ENCODE measurements at places on chromosomes 6 and 20. TPM values are rescaled to one million over a fixed set of nuclear protein-coding genes. Genes with fewer than 3 reads are reported as not detected.

GRCh38 chr20:31823360-31824124 is 4.4 kb downstream of the MYLK2 start:
- no peak overlapping the region for H3K27ac ChIP-seq
- no peak overlapping the region for H3K4me3 ChIP-seq
- H3K36me3 ChIP-seq: no peaks in the 10 kb centered on the region
- no peaks in the 10 kb centered on the region for H3K27me3 ChIP-seq

- no peaks in the 10 kb centered on the region for H3K36me3 ChIP-seq
- H3K27ac ChIP-seq: no peak overlapping the region
- peaks cover under 1% of the 10 kb centered on the region for H3K27me3 ChIP-seq
- no peaks in the 10 kb centered on the region for H3K4me1 ChIP-seq
- H3K4me3 ChIP-seq: no peak overlapping the region
Observed at GRCh38 chr6:163830641-163831040, 416.1 kb downstream of the QKI start.

- no peak for DNase-seq
- no peaks in the 10 kb centered on the region for H3K36me3 ChIP-seq
- no peak overlapping the region for H3K27ac ChIP-seq
- no peaks in the 10 kb centered on the region for H3K27me3 ChIP-seq
- H3K4me1 ChIP-seq: no peaks in the 10 kb centered on the region
- no peak overlapping the region for H3K4me3 ChIP-seq
Observed at GRCh38 chr6:151692216-151692615, 115.3 kb upstream of the ESR1 start.

- H3K27me3 ChIP-seq: peaks cover 29% of the 10 kb centered on the region
- H3K4me3 ChIP-seq: no peak overlapping the region
- no peak overlapping the region for H3K27ac ChIP-seq
- no peaks in the 10 kb centered on the region for H3K4me1 ChIP-seq
Observed at GRCh38 chr6:6317386-6317785, 3.1 kb downstream of the F13A1 start.

- H3K4me1 ChIP-seq: no peaks in the 10 kb centered on the region
- no peak for DNase-seq
- no peak overlapping the region for H3K27ac ChIP-seq
- H3K27me3 ChIP-seq: no peaks in the 10 kb centered on the region
Observed at GRCh38 chr6:38617856-38618255, 21.9 kb downstream of the BTBD9 start.

GRCh38 chr20:63124092-63124781 is 91.7 kb downstream of the YTHDF1 start:
- no peaks in the 10 kb centered on the region for H3K4me1 ChIP-seq
- DNase-seq: no peak
- H3K27ac ChIP-seq: no peak overlapping the region
- H3K27me3 ChIP-seq: no peaks in the 10 kb centered on the region

DNA sequence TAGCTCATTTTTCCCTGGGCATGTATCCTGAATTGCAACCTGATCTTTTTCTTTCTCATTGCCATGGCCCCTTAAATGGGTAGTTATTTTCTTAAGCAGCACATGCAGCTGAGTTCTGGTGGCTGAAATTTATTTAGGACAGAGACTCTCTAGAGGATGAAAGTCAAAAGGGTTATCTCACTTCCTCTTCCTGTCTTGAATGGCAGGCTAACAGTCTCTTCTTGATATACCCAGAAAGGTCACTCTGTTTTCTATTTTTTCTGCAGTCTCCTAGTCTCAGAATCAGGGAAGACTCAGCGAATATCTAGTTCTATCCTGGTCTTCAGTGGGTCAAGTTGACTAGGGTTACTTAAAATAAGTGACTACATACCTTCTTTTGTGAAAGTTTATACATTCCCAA is 243.3 kb downstream of the EPHA7 start:
- no peaks in the 10 kb centered on the region for H3K4me1 ChIP-seq
- H3K27me3 ChIP-seq: no peaks in the 10 kb centered on the region
- H3K36me3 ChIP-seq: no peaks in the 10 kb centered on the region

GRCh38 chr20:8172191-8172590 is 40.1 kb downstream of the PLCB1 start:
- no peak overlapping the region for H3K4me3 ChIP-seq
- no peaks in the 10 kb centered on the region for H3K27me3 ChIP-seq
- no peaks in the 10 kb centered on the region for H3K4me1 ChIP-seq
- no peaks in the 10 kb centered on the region for H3K36me3 ChIP-seq
- DNase-seq: no peak

GRCh38 chr6:1689141-1689540 is 79.4 kb downstream of the FOXC1 start:
- no peak for DNase-seq
- no peak overlapping the region for H3K4me3 ChIP-seq

DNA sequence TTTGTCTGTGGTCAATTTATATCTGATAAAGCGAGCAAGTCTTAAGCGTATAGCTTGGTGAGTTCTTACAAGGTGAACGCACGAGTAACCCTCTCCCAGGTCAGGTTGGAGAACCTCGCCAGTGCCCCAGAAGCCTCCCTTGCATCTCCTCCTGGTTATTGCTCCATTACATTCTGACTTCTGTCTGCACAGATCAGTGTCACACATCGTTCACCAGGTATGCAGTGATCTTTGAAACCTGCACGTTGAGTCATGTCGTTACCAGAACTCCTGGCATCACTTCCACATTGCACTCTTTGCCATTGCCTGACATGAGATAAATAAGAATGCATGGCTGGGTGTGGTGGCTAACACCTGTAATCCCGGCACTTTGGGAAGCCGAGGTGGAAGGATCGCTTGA is 44.2 kb downstream of the AKAP12 start:
- H3K36me3 ChIP-seq: no peaks in the 10 kb centered on the region
- no peak overlapping the region for H3K4me3 ChIP-seq
- peaks cover 26% of the 10 kb centered on the region for H3K4me1 ChIP-seq
- H3K27me3 ChIP-seq: no peaks in the 10 kb centered on the region
- DNase-seq: no peak

GRCh38 chr6:142414462-142415250 is 112.8 kb downstream of the ADGRG6 start:
- peaks cover 3% of the 10 kb centered on the region for H3K4me1 ChIP-seq
- no peak overlapping the region for H3K27ac ChIP-seq
- no peak overlapping the region for H3K4me3 ChIP-seq

- H3K4me1 ChIP-seq: no peaks in the 10 kb centered on the region
- no peak overlapping the region for H3K27ac ChIP-seq
- H3K27me3 ChIP-seq: no peaks in the 10 kb centered on the region
Observed at GRCh38 chr6:6570929-6571671, 17.4 kb upstream of the LY86 start.

- H3K4me3 ChIP-seq: no peak overlapping the region
- no peak for DNase-seq
- H3K4me1 ChIP-seq: no peaks in the 10 kb centered on the region
- H3K27me3 ChIP-seq: no peaks in the 10 kb centered on the region
Observed at GRCh38 chr6:168865-169455, 123.3 kb upstream of the DUSP22 start.

GRCh38 chr6:127402890-127403617 is 56.1 kb downstream of the KIAA0408 start:
- no peaks in the 10 kb centered on the region for H3K4me1 ChIP-seq
- DNase-seq: no peak
- H3K36me3 ChIP-seq: no peaks in the 10 kb centered on the region
- H3K27me3 ChIP-seq: no peaks in the 10 kb centered on the region

DNA sequence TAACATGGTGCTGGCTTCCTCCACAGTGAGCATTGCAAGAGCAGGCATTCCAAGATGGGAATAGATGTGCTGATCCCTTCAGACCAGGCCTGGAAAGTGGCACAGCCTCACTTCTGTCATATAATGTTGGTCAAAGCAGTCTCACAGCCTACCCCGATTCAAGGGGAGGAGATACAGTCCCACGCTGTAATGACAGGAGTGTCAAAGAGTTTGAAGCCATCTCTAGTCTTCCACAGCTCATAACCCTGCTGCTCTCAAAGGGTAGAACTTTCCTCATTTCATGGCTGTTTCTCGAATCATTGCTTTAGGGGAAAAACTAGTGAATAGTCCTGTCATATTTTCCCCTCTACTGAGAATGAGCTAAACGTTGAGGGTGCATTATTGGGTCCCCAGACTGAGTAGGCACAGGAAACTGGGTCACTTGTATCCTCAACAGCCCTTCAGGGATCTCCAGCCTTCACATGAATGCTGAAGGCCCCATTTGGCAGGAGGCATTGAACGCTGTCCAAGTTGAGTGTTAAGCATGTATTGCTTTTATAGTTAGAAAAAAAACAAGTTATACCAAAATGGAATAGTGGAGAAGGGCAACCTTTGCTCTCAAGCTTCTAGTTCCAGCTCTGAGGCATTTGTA is 27.3 kb downstream of the DTD1 start:
- H3K27me3 ChIP-seq: no peaks in the 10 kb centered on the region
- H3K4me1 ChIP-seq: peaks cover 7% of the 10 kb centered on the region
- H3K4me3 ChIP-seq: no peak overlapping the region
- H3K27ac ChIP-seq: no peak overlapping the region

- no peak overlapping the region for H3K27ac ChIP-seq
- no peaks in the 10 kb centered on the region for H3K36me3 ChIP-seq
- DNase-seq: no peak
- no peak overlapping the region for H3K4me3 ChIP-seq
Observed at GRCh38 chr6:23087471-23087870, 518.1 kb downstream of the HDGFL1 start.

GRCh38 chr6:116217069-116217468 is 36.8 kb downstream of the TSPYL4 start:
- no peak overlapping the region for H3K4me3 ChIP-seq
- H3K27me3 ChIP-seq: no peaks in the 10 kb centered on the region
- DNase-seq: no peak
- H3K27ac ChIP-seq: no peak overlapping the region
- H3K4me1 ChIP-seq: no peaks in the 10 kb centered on the region

DNA sequence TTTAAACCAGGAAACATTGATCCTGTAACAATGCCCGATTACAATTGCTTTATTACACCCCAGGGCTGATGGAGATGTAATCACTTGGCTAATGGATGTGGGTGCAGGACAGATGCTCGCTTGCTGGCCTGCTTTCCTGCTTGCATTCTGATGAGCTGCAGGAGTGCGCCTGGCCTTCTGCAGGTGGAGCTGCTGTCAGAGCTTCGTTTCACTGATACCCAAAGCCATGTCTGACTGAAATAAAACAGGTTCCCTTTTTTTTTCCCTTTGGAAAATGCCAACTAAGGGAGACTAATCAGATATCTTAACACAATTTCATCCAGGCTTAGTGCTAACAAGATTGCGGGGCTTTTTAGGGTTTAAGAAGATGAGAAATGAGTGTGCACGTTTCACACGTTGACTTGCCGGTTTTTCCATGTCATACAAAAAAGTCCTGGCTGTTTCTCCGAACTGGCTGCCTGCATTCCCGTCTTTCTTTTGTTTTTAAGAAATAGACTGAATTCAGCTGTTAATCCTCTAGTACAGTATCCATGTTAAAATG is 60.7 kb downstream of the VAPB start:
- H3K4me3 ChIP-seq: no peak overlapping the region
- no peak overlapping the region for H3K27ac ChIP-seq
- peaks cover 17% of the 10 kb centered on the region for H3K36me3 ChIP-seq

- H3K4me1 ChIP-seq: peaks cover 2% of the 10 kb centered on the region
- no peaks in the 10 kb centered on the region for H3K27me3 ChIP-seq
- H3K27ac ChIP-seq: no peak overlapping the region
- H3K4me3 ChIP-seq: no peak overlapping the region
- no peaks in the 10 kb centered on the region for H3K36me3 ChIP-seq
Observed at GRCh38 chr20:10763112-10763511, 89.3 kb upstream of the JAG1 start.

DNA sequence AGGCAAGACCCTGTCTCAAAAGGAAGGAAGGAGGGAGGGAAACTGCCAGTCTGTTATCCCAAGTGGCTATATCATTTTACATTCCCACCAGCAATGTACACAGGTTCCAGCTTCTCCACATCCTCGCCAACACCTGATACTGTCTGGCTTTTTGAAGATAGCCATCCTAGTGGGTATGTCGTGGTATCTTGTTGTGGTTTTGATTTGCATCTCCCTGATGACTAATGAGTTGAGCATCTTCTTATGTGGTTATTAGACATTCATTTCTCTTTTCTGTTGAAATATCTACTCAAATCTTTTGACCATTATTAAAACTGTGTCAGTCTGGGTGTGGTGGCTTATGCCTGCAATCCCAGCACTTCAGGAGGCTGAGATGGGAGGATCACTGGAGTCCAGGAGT is 47.9 kb upstream of the ARID1B start:
- no peak overlapping the region for H3K4me3 ChIP-seq
- no peak for DNase-seq
- no peaks in the 10 kb centered on the region for H3K36me3 ChIP-seq
- no peaks in the 10 kb centered on the region for H3K4me1 ChIP-seq

GRCh38 chr20:634148-634925 is 18.7 kb downstream of the SRXN1 start:
- no peak for DNase-seq
- H3K36me3 ChIP-seq: no peaks in the 10 kb centered on the region
- H3K4me1 ChIP-seq: no peaks in the 10 kb centered on the region
- no peak overlapping the region for H3K4me3 ChIP-seq
- no peak overlapping the region for H3K27ac ChIP-seq

DNA sequence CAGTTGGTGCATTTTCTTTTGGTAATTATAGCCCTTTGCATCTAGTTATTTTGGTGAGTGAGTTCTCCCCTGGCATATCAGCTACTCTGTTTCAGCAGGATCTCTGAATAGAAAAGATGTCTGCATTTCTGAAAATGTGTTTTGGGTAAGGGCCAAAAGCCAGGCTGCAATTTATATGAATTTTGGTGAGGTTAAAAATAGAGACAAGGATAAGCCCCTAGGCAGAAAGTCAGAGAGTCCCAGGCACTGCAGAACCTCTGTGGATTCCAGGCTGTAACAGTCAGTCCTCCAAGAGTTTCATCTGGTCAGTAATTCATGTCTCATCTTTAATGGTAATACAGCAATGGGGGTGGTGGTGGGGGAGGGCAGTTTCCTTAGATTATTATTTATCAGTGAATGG is 53.0 kb downstream of the HDGFL1 start:
- H3K27me3 ChIP-seq: no peaks in the 10 kb centered on the region
- H3K4me1 ChIP-seq: no peaks in the 10 kb centered on the region
- no peaks in the 10 kb centered on the region for H3K36me3 ChIP-seq

DNA sequence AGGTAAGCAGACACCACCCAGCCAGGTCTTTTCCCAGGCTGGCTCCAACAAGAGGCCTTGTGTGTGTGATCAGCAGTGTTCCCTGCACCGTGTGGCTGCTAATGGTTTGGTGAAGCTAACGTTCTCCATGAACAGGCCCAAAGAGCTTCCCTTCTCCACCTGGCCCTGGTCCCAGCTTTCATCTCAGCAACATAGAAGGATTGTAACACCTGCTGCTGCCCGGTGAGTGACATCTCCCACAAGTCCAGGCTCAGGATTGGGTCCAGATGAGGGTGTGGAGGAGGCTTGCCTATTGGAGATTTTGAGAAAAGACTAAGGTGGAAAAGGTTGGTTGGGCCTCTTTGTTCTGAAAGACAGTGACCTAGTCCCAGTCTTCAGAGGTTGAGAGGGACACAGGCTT is 89.6 kb downstream of the TMEM242 start:
- H3K36me3 ChIP-seq: no peaks in the 10 kb centered on the region
- peaks cover 3% of the 10 kb centered on the region for H3K4me1 ChIP-seq
- no peak for DNase-seq
- peaks cover 30% of the 10 kb centered on the region for H3K27me3 ChIP-seq

- no peaks in the 10 kb centered on the region for H3K27me3 ChIP-seq
- no peak for DNase-seq
- no peak overlapping the region for H3K27ac ChIP-seq
Observed at GRCh38 chr20:59802471-59803221, 130.8 kb downstream of the SYCP2 start.

C20orf141 gene
- not detected for polyA plus RNA-seq

EYS gene
- polyA plus RNA-seq: 0.07 TPM

HCRTR2 gene
- polyA plus RNA-seq: not detected

NNAT gene
- polyA plus RNA-seq: 20.6 TPM

CD24 gene
- polyA plus RNA-seq: 62.3 TPM

SRMS gene
- 0.06 TPM for polyA plus RNA-seq

LAMA2 gene
- 18.6 TPM for polyA plus RNA-seq

AAR2 gene
- polyA plus RNA-seq: 18.1 TPM

CLPSL2 gene
- polyA plus RNA-seq: not detected

SNAP25 gene
- polyA plus RNA-seq: 0.75 TPM

ADTRP gene
- 3.9 TPM for polyA plus RNA-seq

AGER gene
- 352 TPM for polyA plus RNA-seq
